Small intestine (tissue), 16 donors: ENCODE measurements at places on chromosomes 2 and 18. TPM values are rescaled to one million over a fixed set of nuclear protein-coding genes. Genes with fewer than 3 reads are reported as not detected.

The TBR1 gene
- not detected for polyA plus RNA-seq

DNA sequence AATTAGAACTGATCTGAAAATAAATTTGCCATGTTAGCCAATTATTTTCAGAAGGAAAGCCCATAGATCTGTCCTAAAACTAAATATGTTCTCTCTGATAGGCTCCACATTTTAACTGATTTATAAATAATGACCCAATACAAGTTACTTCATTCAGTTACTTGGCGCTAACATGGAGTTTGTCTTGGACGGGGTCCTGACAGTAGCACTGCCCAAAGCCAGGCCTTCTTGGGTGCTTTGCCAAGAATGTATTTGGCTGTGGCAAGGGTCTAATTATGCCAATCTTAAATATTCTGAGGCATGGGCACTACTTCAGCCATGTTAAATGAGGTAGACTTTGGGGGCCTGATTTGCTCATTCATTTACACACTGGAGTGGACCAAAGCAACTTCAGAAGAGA, 135.0 kb upstream of the PKDCC start:
- no peak overlapping the region for H3K4me3 ChIP-seq
- H3K27ac ChIP-seq = no peak overlapping the region
- no peaks in the 10 kb centered on the region for H3K4me1 ChIP-seq
- H3K27me3 ChIP-seq = no peaks in the 10 kb centered on the region

The ALK gene
- polyA plus RNA-seq = not detected

The CYRIA gene
- polyA plus RNA-seq = 2.2 TPM

GRCh38 chr2:241354668-241355658, 1.1 kb upstream of the FARP2 start:
- peak overlapping the region; percentile 82 for H3K27ac ChIP-seq
- peaks cover 4% of the 10 kb centered on the region for H3K36me3 ChIP-seq

DNA sequence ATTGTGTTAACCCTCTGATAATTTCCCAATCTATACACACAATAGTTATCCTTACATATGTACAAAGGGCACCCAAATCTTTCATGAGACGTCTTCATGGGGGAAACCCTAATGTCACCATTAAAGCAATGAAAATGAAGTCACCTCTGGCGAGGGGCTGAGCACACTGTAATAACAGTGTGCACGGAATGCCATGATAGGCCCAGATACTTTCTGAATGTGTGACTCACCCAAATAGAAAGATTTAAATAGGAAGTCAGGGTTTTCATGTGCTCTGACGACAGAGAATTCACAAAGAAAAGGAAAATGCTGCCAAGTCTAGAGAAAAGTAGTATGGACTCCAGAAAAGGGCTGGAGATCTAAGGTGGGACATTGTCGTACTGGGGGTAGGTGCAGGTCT, 128.3 kb downstream of the SATB2 start:
- no peaks in the 10 kb centered on the region for H3K36me3 ChIP-seq
- H3K27me3 ChIP-seq = no peaks in the 10 kb centered on the region
- DNase-seq = no peak
- H3K4me1 ChIP-seq = no peaks in the 10 kb centered on the region
- no peak overlapping the region for H3K27ac ChIP-seq
- no peak overlapping the region for H3K4me3 ChIP-seq

- no peaks in the 10 kb centered on the region for H3K27me3 ChIP-seq
- H3K4me1 ChIP-seq = no peaks in the 10 kb centered on the region
- DNase-seq = no peak
- H3K4me3 ChIP-seq = no peak overlapping the region
- no peaks in the 10 kb centered on the region for H3K36me3 ChIP-seq
- H3K27ac ChIP-seq = no peak overlapping the region
Measured at GRCh38 chr2:43737097-43737854, 36.6 kb upstream of the DYNC2LI1 start.

The PAX3 gene
- polyA plus RNA-seq = not detected

The SKA1 gene
- 0.67 TPM for polyA plus RNA-seq

DNA sequence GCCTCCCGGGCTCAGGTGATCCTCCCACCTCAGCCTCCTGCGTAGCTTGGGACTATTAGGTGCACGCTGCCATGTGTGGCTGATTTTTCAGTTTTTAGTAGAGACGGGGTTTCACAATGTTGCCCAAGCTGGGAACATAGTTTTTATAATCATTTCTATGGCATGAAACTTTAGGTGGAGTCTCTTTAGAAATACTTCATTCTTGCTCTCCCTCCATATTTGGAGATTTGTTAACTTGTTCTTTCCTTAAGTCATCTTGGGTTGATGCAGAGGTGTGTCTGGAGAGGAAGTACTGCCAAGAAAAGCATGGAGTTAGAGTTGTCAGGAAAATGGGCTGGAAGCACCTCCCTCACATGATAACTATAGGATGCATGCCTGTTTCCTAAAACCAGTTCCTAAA, 17.4 kb downstream of the ZNF532 start:
- H3K27me3 ChIP-seq = no peaks in the 10 kb centered on the region
- DNase-seq = no peak
- H3K4me1 ChIP-seq = no peaks in the 10 kb centered on the region
- H3K27ac ChIP-seq = no peak overlapping the region

- peak; percentile 72 for DNase-seq
- H3K27me3 ChIP-seq = no peaks in the 10 kb centered on the region
- peak overlapping the region; percentile 43 for H3K27ac ChIP-seq
- no peaks in the 10 kb centered on the region for H3K36me3 ChIP-seq
Measured at GRCh38 chr2:152222975-152223637, 47.5 kb upstream of the STAM2 start.

DNA sequence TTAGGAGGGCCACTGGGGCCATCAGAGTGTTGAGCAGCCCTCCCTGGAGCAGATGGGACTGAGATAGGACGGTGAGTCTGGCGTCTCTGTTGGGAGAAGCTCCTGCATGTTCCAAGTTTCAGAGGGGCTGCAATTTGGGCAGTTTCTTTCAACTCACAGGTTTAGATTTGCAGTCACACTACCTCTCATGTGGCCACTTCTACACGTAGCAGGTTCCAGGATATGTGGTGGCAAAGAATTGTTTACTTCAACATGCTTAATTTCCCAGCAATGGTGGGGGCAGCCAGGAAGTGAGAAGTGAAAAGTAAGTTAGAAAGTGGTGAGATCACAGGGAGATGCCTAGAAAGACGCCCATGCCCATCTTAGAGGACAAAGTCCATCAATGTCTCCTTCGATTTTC, 9.3 kb downstream of the NCK2 start:
- no peak overlapping the region for H3K4me3 ChIP-seq
- H3K27me3 ChIP-seq = no peaks in the 10 kb centered on the region
- DNase-seq = no peak
- H3K27ac ChIP-seq = peak overlapping the region; percentile 57

DNA sequence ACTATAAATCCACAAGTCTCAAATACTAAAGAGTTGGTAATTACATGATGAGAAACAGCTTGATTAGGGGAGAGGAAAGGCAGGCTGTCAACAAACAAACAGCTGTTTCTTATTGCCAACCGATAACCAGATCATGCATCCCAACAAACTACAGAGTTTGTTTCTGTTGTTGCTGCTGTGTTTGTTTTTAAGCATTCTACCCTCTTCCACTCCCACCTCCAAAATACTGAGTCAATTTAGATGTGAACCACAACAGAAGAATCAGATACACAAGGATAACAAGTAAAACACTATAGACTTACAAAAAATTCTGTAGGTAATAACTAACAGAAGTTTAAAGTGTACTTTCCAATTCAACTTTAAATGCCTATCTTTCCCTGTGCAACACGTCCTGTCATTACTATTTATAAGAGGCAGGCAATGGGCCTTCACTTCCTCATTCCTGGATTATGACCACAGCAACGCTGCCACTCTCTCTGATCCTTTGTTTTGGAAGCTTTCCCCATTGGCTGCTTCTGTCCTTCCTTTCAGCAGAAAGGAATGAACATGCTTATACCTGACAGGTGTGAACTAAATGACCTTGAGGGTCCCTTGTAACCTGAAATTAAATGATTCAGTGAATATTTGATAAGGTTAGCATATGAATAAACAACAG, 152.0 kb downstream of the SRBD1 start:
- peaks cover 7% of the 10 kb centered on the region for H3K4me1 ChIP-seq
- H3K27ac ChIP-seq = no peak overlapping the region

The ZNF638 gene
- 106 TPM for polyA plus RNA-seq

DNA sequence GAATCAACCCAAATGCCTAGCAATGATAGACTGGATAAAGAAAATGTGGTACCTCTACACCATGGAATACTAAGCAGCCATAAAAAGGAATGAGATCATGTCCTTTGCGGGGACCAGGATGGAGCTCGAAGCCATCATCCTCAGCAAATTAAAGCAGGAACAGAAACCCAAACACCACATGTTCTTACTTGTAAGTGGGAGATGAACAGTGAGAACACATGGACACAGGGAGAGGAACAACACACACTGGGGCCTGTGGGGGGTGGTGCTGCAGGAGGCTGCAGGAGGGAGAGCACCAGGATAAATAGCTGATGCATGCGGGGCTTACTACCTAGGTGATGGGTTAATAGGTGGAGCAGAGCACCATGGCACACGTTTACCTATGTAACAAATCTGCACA, 8.4 kb upstream of the PID1 start:
- H3K27me3 ChIP-seq = no peaks in the 10 kb centered on the region
- H3K27ac ChIP-seq = no peak overlapping the region
- H3K4me1 ChIP-seq = no peaks in the 10 kb centered on the region
- H3K4me3 ChIP-seq = no peak overlapping the region
- no peak for DNase-seq

DNA sequence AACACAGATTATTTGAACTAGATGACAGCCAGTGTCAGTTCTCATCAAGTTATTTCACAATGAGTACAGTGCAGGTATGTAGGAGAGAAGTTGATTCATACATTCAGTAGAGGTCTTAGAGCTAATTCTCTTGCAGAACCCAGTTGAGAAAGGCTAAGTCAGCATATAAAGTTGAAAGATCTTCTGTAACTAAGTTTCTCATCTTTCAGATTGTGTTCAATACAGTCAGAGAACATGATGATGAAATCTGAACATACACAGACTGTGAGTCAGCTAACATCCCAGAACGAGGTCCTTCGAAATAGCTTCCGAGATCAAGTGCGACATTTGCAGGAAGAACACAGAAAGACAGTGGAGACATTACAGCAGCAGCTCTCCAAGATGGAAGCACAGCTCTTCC, 41.9 kb upstream of the LIMS1 start:
- no peaks in the 10 kb centered on the region for H3K4me1 ChIP-seq
- H3K4me3 ChIP-seq = no peak overlapping the region
- H3K36me3 ChIP-seq = peaks cover 27% of the 10 kb centered on the region
- no peak overlapping the region for H3K27ac ChIP-seq

DNA sequence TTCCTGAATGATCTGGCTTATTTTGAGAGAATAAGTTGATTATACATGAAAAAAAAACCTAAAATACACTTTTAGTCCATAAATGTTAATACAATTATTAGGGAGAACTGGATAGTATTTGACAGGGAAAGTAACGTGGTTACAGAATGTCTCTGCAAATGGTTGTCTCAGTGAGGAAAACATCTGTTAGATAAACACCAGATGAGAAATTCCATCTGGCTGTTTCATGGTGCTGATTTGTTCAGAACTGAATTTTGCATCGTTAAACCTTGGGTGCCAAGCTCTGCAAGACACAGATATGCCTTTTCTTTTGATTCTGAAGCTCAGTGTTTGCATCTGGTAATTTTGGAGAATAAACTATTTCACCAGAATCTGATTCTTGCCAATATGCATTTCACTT, 90.4 kb downstream of the SCN3A start:
- H3K27me3 ChIP-seq = no peaks in the 10 kb centered on the region
- no peaks in the 10 kb centered on the region for H3K4me1 ChIP-seq
- H3K4me3 ChIP-seq = no peak overlapping the region

The KIF3C gene
- 6.3 TPM for polyA plus RNA-seq

The LRP2 gene
- not detected for polyA plus RNA-seq

The ADRA2B gene
- polyA plus RNA-seq = not detected

GRCh38 chr2:110103061-110103961, 12.3 kb downstream of the MALL start:
- H3K4me3 ChIP-seq = no peak overlapping the region
- H3K4me1 ChIP-seq = peaks cover 17% of the 10 kb centered on the region
- DNase-seq = peak; percentile 97
- no peaks in the 10 kb centered on the region for H3K27me3 ChIP-seq
- peak overlapping the region; percentile 97 for H3K27ac ChIP-seq

The FAM124B gene
- polyA plus RNA-seq = not detected

- H3K4me1 ChIP-seq = no peaks in the 10 kb centered on the region
- H3K27me3 ChIP-seq = no peaks in the 10 kb centered on the region
Measured at GRCh38 chr2:172811027-172811426, 75.4 kb downstream of the RAPGEF4 start.

GRCh38 chr2:43518181-43518580, 77.7 kb downstream of the THADA start:
- no peak for DNase-seq
- no peak overlapping the region for H3K4me3 ChIP-seq
- H3K4me1 ChIP-seq = peaks cover 3% of the 10 kb centered on the region
- no peak overlapping the region for H3K27ac ChIP-seq
- no peaks in the 10 kb centered on the region for H3K27me3 ChIP-seq

- no peak overlapping the region for H3K27ac ChIP-seq
- no peaks in the 10 kb centered on the region for H3K4me1 ChIP-seq
- H3K4me3 ChIP-seq = no peak overlapping the region
- no peak for DNase-seq
- no peaks in the 10 kb centered on the region for H3K36me3 ChIP-seq
Measured at GRCh38 chr2:197261808-197262226, 48.8 kb downstream of the ANKRD44 start.

The KIAA2012 gene
- 0.06 TPM for polyA plus RNA-seq
